ENCODE measurements at places on chromosomes 7 and 10.

DNA sequence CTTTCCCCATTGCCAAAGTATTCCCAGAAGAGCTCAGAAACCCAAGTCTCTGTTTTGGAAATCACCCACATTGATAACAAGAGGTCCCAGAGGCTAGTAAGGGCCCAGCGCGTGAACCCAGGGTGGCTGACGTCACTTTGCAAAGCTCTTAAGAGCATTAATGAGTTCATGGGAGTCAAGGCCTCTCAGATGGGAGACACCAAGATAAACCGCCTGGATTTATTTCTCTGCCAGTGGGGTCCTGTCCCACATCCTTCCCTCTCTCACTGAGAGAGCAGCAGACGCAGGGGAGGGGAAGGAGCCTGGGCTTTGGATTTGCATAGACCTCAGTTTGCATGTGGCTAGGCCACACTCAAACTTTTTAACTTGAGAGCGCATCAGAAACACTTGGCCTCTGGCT lies 184.8 kb upstream of the PDE1C start:
- DNase-seq = no peak

DNA sequence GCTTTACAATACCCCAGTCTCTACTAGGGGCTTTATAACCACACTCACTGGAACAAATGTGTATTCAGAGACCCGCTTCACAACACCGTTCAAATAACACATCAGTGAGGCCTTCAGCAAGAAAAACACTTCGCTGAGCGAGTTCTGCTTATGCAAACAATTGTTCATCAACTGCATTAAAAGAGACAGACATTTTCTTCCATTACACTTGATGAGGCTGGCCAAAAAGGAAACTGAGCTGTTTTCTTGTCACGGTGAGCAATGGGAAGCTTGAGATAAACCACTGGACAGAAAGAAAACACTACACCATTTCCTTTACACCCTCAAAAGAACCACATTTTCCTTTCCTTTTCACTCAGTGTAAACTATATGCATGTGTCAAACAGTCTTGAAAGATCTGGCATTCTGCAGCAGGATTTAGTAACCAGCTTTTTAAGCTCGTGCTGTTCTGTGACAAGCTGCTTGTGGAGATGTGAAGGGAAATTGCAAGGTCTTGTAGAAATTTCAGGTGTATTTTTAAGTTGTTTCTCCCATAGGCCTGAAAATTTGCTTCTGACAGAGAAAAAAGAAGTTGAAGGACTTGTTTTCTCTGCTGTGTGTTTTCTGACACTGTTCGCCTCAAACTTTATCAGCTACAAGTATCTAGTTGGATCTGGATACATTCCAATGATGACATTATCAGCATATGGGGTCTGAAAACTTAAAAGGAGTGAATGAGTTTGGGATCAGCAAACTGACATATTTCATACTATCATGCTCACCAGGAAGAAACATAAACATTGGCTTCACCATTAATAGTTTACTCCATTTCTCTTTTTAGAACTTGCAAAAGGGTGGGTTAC lies 693.1 kb downstream of the PARD3 start:
- no peak for DNase-seq

DNA sequence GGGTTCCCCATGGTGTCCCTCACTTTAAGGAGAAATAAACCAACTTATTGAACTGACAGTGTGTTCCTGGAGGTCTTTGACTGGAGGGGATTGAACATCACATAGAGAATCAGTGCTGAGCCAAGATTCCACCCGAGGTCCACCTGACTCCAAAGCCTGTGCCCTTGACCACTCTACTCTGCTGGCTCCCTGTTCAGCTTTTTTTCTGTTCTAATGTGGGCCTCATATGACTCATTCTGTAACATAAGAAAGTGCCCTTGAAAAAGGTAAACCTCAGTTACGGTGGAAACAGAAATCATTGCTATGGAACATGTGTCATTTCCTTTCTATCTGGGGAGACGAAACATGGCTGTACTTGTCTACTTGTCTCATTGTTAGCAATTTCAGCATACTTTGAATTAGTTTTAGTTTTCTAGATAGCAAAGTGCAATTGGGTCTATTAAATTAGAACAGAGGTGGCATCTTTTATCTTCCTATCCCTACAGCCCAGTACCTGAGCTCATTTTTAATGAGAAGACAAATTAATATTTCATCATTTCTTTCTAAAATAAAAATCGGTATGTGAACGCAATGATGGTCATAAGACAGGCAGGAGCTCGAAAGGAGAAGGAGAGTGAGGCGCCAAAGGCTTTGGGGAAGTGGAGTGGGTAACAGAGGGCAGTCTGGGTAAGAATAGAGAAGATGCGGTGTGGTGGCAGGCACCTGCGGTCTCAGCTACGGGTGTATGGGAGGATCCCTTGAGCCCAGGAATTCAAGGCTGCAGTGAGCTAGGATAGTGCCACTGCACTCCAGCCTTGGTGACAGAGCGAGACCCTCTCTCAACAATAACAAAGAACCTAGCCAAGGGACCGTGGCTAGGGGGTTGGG lies 1.5 kb downstream of the GSDME start:
- no peak for DNase-seq

DNA sequence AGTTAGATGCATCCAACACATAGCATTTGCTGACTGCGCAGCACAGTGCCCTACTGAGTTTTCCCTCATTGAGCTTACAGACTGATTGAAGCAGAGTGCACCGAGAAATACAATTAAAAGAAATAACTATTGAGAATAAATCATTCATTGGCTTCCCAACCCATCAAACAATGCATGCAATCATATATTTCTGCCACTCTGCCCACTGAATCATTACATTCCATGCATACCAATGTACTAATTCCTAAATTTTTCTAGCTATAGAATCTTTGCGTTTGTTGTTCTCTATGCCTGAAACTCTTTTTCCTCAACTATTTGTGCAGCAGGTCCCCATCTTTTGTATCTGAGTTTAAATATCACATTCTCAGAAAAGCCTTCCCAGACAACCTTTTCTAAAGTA lies 783.8 kb downstream of the SORCS1 start:
- DNase-seq = no peak

DNA sequence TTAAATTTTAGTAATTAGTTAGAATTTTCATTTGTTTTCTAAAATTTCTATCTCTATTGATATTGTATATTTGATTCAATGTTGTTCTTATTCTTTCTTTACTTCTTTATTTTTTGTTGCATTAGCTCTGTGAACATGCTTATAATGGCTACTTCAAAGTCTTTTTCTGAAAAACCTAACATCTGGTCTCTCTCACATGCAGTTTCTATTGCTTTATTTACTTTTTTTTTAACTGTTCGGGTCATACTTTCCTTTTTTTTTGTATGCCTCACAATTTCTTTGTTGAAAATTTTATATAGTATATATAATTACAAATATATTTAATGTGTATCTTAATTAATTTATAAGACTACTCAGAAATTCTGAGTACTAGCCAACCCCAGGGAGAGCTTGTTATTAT lies 52.1 kb upstream of the PLXDC2 start:
- DNase-seq = no peak

DNA sequence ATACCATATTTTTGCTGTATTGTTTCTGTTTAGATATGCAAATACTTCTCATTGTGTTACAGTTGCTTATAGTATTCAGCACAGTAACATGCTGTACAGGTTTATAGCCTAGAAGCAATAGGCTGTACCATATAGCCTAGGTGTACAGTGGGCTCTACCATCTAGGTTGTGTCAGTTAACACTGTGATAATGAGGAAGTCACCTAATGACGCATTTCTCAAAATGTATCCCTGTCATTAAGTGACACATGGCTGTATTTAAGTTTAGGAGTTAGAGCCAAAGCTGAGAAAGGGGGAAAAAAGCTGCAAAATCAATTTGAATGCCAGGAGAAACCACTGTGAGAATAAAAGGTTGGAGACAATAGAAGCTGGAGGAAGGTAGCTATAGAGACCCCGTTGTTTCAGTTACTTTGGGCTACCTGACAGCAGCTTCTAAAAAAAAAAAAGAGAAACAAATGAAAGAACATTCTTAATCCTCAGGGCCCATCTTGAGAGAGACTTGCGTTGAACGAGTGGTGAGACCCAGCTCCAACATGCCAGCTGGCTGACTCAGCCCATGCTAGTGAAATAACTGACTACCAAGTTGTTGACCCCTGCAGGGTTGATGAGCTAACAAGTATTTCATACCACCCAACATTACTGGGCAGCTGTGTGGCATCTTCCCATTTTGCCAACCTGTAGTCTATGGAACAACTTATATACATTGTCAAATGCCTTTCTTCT lies 8.7 kb downstream of the STARD3NL start:
- DNase-seq = no peak

DNA sequence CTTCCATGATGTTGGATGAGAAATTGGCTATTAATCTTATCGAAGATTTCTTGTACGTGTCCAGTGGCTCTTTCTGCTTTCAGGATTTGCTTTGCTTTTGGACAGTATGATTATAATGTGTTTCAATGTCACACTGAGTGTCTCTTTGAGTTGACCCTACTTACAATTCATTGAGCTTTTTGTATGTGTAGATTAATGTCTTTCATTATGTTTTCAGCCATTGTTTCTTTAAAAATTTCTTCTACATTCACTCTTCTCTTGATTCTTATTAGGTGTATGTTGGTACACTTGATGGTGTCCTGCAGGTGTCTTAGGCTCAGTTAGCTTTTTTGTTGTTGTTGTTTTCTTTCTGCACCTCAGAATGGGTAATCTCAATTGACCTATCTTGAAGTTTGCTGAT lies 16.6 kb downstream of the PLAC9 start:
- no peak for DNase-seq

- no peak for DNase-seq
Measured at GRCh38 chr7:115328018-115328417, 406.1 kb downstream of the MDFIC start.

GRCh38 chr10:116985611-116986010 lies 19.4 kb downstream of the SHTN1 start:
- DNase-seq = no peak

DNA sequence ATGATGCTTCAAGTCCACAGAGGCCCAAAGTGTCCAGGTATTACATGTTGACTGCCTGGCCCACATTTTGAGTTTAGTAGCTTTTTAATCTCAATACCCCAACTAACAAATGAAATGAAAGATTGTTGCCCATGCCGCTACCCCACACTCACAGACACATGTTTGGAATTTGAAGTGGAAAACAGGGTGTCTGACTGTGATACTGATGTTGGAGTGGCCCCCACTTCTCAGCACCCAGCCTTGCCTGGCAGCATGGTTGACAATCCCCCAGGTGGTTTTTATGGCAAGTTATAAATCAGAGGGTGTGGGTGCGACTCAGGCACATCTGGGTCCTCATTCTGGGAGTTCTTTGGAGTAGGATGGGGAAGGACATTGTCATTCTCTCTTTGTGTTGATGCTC lies 314.7 kb upstream of the ZNF32 start:
- DNase-seq = no peak

DNA sequence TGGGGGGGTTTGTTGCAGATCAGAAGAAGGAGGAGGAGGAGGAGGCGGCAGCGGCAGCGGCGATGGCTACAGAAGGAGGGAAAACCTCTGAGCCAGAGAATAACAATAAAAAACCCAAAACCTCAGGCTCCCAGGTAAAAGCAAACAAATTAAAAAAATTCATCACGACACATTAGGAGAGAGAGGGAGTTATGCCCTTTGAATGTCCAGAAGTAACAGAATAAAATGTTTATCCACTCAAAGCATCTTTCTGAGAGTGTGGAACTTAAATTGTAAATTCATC lies 717 bp downstream of the SP4 start:
- no peak for DNase-seq

DNA sequence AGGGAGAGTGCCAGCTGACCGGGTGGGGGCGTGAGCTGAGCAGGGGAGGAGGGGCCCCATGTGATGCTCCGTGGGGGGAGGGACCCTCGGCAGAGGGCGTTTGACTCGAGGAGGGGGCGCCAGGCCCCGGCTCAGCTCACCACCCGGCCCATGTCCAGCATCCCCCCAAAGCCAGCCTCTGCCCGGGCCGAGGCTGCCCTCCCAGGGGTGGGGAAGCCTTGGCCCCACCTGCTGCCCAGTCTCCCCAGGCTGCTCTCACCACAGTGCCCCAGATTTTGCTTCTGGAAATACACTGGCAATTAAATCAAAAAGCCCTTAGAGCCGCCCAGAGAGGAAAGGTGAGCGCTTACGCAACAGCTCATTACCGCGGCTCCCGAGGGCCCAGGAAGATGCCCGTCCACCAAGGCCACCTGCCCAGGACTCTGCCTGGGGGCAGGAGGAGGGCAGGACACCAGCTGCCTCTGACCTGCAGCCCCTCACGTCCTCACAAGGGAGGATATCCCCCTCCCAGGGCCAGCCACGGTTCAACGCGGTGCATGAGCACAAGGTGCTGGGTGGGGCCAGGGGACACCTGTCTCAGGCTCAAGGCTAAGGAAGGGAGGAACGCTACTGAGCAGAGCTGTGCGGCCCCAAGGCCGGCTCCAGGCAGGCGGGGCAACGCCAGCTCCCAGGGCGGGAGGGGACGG lies 70.0 kb upstream of the INPP5A start:
- DNase-seq = no peak

DNA sequence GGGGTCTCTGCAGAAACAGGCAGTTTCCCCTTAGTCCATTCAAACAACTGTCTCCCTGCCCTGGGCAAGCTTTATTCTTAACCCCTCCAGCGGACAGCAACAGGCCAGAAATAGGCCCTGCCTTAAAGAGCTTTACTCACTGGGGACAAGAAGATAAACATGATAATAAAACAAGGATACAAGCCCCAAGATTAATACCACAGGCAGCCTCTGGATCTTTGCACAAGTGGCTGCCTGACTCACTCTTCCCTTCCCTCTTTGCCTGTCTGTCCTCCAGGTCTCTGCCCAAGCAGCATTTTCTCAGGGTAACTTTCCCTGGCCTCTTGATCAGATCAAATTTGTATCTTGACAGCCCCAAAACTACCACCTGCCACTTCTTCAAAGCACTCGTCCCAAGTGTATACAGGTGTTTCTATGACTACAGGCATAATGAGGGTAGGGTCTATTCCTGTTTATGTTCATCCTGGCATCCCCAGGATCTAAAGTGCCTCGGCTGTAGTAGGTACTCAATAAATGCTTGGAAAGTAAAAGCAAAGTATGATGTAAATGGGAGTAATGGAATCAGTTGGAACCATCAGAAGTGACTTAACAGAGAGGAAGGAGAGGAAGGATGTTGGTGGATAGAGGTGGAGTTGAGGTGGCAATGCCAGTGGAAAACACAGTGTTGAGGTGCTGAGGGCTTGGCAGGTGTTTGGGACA lies 7.0 kb upstream of the CAMK2G start:
- no peak for DNase-seq

- DNase-seq = no peak
Measured at GRCh38 chr7:81618396-81619014, 151.3 kb downstream of the HGF start.

Measured in stimulated activated CD4-positive, alpha-beta T cell treated with anti-CD3 and anti-CD28 coated beads, TNF-alpha, amount 100 ng/mL, for 1 hour (primary cell).